Caco-2 (cell line): ENCODE measurements at places on chromosomes 11 and 22.

- no peak for DNase-seq
Observed at GRCh38 chr11:109326781-109327180, 95.2 kb upstream of the C11orf87 start.

- no peak for DNase-seq
Observed at GRCh38 chr11:128552783-128553661, 34.3 kb downstream of the ETS1 start.

GRCh38 chr11:65274735-65275682, 13.2 kb downstream of the POLA2 start:
- DNase-seq: peak; percentile 91

DNA sequence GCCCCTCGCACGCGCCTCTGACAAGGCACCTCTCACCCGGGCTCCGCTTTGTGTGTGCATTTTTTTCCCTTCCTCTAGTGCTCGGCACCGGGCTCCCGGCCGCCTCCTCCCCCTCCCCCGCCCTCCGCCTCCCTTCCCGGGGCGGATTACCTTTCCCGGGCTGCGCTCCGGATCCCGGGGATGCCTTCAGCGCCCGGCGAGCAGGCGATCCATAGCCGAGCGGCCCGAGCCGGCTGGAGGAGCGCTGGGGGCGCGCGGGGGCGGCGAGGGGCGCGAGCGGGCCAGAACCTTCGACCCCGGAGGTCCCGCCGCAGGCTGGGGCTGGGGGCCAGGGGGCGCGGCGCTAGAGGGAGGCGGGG, 282 bp downstream of the MPPED2 start:
- DNase-seq: no peak

DNA sequence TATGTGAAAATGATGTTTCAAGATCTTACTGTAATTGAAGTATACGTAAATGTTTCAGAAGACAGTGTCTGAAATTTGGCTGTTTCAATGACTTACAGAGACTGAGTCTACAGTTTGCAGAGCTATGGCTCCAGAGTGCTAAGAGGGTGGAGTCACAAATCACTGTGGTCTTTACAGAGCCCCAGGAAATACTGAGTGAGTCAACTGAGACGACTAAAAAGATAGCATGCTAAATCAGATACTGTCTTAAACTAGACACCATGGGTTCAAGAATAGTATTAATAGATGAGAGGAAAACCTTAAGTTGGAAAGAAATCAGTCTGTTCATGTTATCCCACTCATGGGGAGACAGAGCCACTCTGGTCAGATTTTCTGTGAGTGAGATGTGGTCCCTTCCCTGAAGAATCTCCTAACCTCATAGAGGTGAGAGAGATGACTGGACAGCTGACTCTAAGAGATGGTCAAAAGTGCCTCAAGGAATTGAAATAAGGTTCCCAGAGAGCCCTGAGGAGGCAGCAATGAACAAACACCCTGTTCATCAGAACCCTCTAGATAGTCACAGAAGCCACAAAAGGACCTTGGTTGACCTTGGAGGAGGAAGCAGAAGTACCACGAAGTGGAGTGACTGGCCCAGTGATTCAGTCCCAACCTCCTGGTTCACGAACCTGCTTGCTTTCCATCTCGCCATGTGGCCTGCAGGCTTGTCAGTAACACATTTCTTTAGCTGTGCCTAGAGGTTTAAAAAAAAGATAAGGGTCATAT, 30.2 kb downstream of the C11orf91 start:
- no peak for DNase-seq

DNA sequence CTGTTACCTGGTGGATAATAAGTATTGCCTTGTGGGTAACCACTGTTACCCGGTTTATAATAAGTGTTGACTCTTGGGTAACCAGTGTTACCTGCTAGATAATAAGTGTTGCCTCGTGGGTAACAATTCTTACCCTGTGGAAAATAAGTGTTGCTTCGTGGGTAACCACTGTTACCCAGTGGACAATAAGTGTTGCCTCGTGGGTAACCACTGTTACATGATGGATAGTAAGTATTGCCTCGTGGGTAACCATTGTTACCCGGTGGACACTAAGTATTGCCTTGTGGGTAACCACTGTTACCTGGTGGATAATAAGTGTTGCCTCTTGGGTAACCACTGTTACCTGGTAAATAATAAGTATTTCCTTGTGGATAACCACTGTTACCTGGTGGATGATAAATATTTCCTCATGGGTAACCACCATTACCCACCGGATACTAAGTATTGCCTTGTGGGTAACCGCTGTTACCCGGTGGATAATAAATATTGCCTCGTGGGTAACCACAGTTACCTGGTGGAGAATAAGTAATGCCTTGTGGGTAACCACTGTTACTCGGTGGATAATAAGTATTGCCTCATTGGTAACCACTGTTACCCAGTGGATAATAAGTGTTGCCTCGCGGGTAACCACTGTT, 8.7 kb upstream of the NXPE4 start:
- DNase-seq: no peak

DNA sequence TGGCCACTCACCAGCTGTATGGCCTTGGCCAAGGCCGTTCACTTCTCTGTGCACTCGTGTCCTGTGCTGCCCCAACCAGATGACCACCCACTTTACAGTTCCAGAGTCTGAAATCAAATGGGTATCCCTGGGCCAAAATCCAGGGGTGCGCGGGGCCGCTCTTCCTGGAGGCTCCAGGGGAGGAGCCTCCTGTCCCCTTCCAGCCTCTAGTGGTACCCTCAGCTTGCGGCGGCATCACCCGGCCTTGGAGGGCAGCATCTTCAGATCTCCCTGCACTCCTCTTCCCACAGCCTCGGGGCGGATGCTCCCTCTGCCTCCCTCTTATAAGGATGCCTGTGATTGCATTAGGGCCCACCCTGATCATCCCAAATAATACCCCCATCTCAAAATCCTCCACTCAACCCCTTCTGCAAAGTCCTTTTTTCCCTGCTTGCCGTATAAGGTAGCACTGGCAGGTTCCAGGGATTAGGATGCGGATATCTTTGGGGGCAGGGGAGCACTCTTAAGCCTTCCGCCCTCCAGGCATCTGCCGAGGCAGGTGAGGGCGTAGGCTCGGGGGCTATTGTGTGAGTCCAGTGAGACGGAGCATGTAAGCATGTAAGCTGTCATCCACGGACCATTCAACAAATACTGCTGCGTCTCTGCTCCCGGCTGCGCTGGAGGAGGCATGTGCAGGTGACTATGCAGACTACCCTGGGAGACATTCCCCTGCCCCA, 24.4 kb upstream of the SHISAL1 start:
- no peak for DNase-seq

GRCh38 chr11:102545701-102546100, 15.2 kb upstream of the MMP7 start:
- no peak for DNase-seq

- DNase-seq: no peak
Observed at GRCh38 chr11:19646921-19647320, 65.7 kb upstream of the NAV2 start.

DNA sequence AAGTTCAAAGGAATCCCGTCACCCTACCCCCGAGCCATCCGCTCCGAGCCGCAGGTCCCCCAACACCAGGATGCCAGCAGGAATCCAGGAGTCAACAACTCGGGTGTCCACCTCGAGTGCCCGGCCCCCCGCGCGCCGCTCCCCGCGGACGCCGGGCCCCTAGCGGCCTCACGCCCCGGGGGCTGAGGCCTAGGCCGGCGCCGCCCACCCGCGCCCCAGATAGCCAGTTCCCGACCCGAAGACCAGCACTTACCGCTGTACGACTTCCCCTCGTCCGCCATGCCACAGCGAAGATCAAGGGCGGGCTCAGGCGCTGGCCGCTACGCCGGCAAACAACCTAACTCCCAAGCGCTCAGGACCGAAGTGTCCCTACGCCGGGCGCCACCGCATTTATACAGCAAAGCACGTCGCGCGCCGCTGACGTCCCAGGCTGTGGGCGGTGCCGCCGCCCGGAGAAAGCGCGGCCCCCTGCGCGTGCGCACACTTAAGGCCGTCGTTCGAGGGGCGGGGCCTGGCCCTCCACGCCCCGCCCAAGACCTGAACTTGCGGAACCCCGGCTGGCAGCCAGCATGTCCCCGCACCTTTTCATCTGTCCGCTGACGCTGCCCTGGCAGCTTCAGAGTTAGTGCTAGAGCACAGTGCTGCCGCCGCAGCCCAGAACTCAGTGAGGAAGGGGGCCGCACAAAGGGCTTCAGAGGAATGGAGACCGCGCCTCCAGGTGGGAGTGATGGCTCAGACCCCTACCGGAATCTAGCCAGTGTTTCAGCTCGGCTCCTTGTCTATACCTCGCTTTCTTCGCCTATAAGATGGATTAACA, at the start of gene NXF1:
NXF1 (minus strand) TSS at position 365 of the 817 bp plus-strand sequence; CDS start at position 281, 84 bp downstream.
- DNase-seq: peak; percentile 94

GRCh38 chr11:15711311-15711710, 596.6 kb downstream of the INSC start:
- DNase-seq: no peak

- no peak for DNase-seq
Observed at GRCh38 chr11:95104121-95104830, 14.6 kb downstream of the ENDOD1 start.

- DNase-seq: no peak
Observed at GRCh38 chr11:60848714-60849151, 6.8 kb downstream of the CCDC86 start.

DNA sequence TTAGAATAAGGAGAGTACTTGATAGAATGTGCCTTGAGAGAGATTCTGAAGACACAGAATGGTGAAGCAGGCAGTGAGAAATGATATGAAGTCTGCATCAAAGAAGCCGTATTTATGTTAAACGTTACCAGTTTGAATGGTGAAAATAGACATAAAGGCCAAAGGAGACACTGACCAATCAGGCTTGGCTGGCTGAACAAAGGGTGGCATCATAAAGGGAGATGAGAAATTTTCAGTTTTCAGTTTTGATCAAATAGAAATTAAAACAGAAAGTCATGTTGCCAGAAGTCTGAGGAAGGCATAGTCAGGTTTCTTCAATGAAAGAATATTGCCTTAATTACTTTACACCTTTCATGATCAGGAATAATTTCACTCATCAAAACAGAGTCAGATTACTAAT, 6.6 kb downstream of the OR51F1 start:
- DNase-seq: no peak

DNA sequence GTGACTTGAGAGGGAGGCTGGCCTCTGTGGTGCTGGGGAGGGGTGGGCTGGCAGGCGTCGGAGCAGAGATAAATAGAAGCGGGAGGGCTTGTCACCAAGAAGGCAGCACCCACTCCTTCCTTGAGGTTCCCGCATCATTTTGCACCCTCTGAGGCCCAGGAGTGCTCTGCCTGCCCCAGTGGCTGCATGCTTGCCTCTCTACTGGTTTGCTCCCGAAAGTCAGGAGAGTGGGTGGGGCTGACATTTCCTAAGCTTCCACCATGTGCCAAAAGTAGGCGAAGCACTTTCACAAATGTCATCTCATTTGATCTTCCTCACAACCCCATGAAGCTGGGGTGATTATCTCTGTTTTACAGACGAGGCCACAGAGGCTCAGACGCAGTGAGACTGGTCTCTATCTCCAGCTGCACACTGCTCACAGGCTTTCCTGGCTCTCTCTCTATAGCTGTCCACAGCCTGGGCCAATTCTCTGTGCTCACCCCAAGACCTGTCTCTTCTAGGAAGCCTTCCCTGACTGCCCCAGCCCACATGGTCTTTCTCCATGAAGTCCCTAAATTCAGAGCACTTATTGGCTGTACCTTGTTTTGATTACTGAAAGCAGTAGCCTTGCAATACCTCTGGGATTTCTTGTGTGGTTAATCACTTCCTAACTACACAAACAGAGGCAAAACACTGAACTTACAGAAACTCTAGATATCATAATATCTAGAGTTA, 2.6 kb upstream of the UCP3 start:
- DNase-seq: peak; percentile 27

DNA sequence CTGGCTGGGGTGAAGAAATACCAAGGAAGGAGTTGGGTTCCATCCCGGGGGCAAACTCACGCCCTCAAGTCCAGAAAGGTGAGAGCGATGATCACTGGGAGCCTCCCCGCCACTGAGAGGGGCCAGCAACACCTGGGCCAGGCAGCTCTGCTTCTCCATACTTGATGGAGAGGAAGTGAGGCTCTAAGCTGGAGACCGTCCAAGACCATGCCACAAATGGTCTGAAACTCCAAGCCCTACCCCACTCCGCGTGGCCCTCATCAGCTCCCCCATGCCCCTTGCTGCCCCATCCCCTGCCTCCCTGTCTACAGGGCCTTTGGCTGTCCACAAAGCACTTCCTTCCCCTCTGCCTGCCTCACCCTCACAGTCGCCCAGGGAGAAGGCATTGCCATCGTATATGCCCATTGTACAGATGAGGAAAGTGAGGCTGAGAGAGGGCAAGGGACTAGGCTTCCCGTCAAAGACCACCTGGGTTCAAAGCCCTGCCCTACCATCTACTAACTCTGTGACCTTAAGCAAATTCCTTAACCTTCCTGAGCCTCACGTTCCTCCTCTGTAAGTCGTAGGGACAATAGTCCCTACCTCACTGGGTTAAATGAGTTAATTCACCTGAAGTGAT, 4.4 kb upstream of the PDGFB start:
- no peak for DNase-seq

- no peak for DNase-seq
Observed at GRCh38 chr11:39932966-39933365, 1526.5 kb downstream of the LRRC4C start.

GRCh38 chr22:48670731-48671130, 1156.9 kb downstream of the BRD1 start:
- no peak for DNase-seq

DNA sequence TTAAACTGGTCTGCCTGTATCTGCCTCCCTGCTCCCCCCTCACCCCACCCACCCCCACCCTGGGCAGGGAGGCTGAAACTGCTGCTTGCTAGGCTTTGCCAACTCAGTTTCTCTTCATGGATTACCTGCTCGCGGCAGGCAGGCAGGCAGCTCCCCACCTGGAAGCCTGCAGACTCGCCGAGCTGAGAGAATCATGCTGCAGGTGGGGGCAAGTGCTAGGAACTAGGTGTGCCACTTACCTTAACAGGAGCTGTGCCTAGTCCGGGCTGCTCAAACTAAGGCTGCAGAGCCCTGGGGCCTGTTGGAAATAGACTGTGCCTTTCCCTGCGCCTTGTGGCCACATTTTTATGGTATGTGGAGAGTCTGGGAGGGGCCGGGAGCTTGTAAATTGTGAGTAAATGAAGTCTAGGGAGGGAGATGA, 30.3 kb downstream of the MARK2 start:
- no peak for DNase-seq

DNA sequence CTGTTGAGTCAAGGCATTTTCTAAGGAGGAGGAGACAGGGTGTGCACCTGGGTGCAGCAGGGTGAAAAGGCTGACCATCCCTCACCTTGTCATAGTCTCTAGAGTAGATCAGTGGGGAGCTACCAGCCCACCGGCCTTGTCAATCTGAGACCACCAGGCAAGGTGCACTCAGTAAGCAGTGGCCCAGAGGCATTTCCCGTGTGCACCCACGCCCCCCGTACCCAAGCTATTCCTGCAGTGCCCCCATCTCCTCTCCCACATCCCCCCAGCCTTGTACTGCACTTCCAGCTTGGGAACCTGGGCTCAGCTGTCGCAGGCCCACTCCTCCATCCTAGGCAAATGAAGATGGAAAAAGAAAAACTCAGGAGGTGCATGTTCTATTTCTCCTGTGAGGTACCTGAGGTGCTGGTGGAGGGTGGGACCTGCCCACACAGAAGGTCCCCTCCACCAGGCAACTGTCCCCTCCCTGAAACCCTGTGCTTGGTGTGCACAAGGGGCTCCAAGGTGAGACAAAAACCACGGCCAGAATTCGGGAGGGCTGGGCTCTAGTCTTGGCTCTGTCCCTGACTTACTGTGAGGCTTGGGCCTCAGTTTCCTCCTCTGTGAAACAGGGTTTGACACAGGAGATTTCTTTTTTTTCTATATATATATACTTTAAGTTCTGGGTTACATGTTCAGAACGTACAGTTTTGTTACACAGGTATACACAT, 8.4 kb downstream of the P2RY2 start:
- peak; percentile 25 for DNase-seq

- DNase-seq: no peak
Observed at GRCh38 chr11:126655807-126656128, 300.3 kb downstream of the ST3GAL4 start.
